B cell (primary cell): ENCODE measurements at places on chromosomes 11 and 22. TPM values are rescaled to one million over a fixed set of nuclear protein-coding genes. Genes with fewer than 3 reads are reported as not detected.
A peak's percentile ranks its signal among the peaks of the same experiment; 100 is the strongest.

DNA sequence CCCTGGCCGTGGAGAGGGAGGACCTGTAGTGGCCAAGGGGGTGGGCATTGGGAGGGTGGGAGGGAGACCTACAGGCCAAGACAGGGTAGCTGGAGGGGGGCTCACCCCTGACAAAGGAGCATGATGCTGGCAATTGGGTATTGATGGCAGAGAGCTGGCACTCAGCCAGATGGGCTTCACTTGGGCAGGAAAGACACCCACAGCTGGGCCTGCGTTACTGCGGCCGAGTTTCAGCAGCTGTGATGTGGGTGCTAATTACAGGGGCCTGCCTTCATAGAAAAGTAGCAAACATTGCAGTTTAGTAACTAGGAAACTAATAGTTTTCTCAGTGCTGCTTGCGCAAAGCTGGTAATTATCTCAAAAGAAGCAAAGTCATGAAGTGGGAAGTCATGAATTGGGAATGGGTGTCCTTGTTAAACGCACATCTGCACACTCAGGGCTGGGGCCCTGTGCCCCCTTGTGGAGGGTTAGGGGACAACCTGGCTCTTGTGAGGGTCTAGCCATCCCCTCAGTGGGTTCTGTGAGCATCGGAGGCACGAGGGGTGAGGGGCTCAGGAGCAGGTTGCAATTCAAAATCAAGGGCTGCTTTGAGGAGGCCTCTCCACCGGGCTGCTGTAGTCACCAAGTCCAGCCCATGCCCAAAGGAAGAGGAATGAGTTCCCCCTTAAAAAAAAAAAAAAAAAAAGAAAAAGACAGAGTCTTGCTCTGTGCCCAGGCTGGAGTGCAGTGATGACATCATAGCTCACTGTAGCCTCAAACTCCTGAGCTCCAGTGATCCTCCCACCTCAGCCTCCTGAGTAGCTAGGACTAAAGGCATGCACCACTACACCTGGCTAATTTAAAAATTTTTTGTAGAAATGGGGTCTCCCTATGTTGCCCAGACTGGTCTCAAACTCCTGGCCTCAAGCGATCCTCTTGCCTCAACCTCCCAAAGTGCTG lies 24.4 kb upstream of the TXNRD2 start:
- DNase-seq: no peak

- DNase-seq: no peak
Observed at GRCh38 chr11:1499261-1499890, 12.8 kb upstream of the MOB2 start.

GRCh38 chr11:63020671-63021291 lies 5.1 kb upstream of the SLC22A8 start:
- no peak for DNase-seq

DNA sequence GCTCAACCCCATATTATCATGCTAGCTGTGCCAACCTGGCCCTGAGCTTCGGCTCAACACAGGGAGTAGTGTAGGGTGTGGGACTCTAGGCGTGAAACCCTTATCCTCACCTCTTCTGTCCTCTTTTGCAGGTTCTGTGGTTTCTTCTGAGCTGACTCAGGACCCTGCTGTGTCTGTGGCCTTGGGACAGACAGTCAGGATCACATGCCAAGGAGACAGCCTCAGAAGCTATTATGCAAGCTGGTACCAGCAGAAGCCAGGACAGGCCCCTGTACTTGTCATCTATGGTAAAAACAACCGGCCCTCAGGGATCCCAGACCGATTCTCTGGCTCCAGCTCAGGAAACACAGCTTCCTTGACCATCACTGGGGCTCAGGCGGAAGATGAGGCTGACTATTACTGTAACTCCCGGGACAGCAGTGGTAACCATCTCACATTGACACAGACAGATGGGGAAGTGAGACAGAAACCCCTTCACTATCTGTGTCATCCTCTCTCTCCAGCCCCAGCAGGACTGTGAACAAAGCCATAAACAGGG lies 76.4 kb downstream of the GGTLC2 start:
- DNase-seq: peak; percentile 77

GRCh38 chr22:18113680-18114394 lies 3.2 kb downstream of the TUBA8 start:
- no peak for DNase-seq

DNA sequence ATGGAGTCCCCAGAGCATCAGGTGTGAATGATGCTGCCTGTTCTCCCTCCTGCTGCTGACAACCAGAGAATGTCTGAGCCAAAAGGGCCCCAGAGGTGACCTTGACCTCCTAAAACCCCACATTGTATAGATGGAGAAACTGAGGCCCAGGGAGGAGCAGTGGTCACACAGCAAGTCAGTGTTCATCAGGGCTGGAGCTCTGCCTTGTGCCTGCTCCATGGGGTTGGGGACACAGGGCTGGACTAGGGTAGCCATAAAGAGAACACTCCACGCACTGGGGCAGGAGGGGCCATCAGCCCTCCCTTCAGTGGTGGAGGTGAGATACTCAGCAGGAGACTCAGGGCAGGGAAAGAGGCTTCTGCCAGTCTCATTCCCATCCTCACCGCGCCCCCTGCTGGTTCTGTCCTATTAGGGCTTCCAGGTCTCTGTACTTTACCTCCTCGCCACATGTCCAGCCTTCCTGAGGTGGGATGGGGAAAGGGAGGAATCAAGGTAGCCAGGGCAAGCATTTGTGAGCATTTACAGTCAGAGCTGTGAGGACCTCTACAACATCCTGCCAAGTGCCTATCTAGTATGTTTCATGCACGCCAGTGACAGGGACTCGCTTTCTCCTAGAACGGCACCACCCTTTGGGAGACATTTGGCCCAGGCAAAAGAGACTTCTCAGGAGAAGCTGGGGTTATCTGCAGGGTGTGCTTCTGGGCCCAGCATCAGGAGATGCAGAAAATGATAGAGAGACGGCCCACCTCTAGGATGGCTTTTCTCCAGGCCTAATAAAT lies 43.2 kb downstream of the NEU3 start:
- peak; percentile 64 for DNase-seq

DNA sequence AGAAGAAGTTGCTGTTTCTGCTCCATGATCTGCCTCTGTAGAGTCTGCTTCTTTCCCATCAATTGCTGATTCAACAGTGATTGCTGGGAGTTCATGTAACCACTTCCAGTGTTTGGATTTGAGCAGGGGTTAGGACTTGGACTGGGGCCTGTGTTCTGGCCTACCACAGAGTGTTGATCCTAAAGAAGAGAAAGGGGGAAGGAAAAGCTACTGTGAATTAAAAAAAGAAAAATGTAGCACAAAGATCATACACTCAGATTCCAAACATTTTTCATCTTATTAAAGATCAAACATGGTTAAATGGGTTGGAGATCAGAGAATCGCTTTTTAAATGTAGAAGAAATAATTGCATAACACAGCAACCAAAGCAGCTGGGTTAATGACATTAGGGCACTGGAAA lies 67.6 kb upstream of the MTMR2 start:
- no peak for DNase-seq

DNA sequence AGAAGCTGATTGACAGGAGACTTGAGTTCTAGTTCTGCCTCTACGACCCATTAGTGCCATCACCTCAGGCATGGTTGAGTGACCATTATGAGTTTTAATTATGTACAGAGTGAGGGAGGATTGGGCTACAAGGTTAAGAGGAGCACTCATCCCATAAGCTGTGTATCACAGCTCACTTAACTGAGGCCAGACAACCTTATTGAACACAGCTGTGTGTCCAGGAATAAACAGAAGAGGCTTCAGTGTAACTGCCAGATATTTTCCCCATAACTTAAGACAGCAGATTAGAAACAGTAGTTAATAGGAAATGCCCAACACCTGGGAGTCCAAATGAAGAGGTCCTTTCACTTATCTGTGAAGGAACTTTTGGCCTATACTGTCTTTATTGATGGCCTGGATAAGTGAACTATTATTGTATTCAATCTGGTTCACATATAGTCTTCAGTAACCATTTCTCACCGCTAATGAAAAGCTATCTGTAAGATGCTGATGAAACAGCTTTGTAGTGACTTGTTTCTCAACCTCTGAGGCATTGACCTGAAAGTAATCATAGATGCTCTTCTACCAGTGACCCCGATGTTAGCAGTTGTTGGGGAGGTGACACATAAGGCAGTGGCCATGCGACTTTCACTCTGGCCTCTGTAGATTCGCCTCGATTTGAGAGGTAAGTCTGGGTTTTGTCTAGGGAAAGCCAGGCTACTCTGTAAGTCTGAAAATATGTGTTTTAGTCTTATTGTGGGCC lies 41.7 kb downstream of the YAP1 start:
- DNase-seq: no peak

GRCh38 chr11:34356130-34356529 lies 1.7 kb downstream of the ABTB2 start:
- peak; percentile 16 for DNase-seq

PGA5 gene
- not detected in 2 replicates for total RNA-seq

THYN1 gene
- total RNA-seq: 35.7 and 38.4 TPM in 2 replicates

NAALAD2 gene
- not detected in 2 replicates for total RNA-seq

TNNI2 gene
- total RNA-seq: 1.6 and 2.9 TPM in 2 replicates

MTMR2 gene
- total RNA-seq: 15.4 and 16.1 TPM in 2 replicates

CLCF1 gene
- 44.6 and 46.6 TPM in 2 replicates for total RNA-seq
